ENCODE measurements at places on chromosomes 6 and 20.

GRCh38 chr20:32562495-32562911, 22.6 kb downstream of the NOL4L start:
- DNase-seq, result no peak

GRCh38 chr6:111184827-111185532, 97.7 kb downstream of the SLC16A10 start:
- no peak for DNase-seq

- no peak for DNase-seq
These were observed 25.4 kb upstream of the NOP56 start for GRCh38 chr20:2626853-2627541.

GRCh38 chr6:157556144-157556645, 175.2 kb downstream of the ZDHHC14 start:
- DNase-seq, result no peak

DNA sequence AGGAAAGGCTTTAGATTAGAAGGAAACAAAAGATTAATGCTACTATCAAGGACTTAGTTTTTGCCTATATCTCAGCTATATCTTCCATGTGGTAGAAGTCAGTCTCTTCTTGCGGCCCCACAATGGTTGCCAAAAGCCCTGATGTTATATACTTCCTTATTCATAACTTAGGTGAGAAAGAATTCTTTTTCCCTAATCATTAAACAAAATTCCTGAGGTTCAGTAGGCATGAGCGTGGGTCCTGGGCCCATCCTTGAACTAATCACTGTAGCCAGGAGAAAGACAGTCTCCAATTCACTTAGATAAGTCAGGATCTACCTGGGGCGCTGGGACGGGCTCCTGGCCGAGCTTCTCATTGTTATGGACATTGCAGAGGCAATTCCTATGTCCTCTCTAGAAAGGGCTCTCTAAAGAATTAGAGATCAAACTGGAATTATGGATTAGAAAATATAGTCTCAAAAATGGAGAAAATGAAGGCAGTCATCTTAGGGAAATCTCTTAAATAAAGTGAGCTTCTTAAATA, 134.3 kb downstream of the KIF6 start:
- no peak for DNase-seq

DNA sequence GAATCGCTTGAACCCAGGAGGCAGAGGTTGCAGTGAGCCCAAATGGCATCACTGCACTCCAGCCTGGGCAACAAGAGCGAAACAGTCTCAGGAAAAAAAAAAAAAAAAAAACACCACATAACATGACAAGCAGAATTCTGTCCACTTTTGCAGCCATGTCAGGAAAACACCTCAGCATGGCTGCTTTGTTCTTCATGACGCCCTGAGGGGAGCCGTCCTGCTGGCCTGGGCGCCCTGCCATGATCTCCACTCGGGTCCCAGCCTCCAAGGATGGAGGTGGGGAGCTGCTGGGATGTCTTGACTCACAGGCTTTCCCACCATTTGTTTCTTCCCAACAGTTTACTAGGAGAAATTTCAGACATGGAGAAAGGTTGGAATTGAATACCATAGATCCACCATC, 42.2 kb downstream of the SNX9 start:
- DNase-seq, result no peak

DNA sequence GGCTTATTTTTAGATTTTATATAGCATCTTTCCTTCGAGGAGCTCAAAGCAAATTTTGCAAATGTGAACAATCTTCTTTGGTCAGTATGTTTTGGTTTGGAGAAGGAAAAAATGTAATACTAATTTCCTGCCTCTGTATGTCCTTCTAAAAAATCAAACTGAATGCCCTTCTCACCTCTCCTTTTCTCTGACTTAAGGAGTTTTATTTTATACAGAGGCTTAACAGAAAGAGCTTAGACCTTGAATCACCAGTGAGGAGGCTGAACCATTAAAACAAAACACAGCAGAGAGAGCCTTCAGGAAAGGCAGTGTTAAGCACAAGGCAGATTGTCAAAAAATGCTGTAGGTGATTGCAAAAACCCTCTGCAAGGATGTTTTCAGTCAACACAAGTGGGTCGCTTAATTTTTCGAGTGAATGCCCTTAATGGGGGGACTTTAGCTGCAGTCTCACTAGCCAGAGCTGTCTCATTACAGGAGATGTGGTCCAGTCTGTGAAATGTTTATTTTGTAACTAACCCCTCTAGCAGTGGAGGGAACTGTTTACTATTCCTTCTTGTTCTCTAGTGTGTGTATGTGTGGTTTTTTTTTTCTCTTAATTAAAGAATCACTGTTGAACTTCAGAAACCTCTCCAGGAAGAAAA, 481.3 kb upstream of the CITED2 start:
- DNase-seq, result no peak

GRCh38 chr6:16413399-16413798, 175.0 kb downstream of the GMPR start:
- no peak for DNase-seq

DNA sequence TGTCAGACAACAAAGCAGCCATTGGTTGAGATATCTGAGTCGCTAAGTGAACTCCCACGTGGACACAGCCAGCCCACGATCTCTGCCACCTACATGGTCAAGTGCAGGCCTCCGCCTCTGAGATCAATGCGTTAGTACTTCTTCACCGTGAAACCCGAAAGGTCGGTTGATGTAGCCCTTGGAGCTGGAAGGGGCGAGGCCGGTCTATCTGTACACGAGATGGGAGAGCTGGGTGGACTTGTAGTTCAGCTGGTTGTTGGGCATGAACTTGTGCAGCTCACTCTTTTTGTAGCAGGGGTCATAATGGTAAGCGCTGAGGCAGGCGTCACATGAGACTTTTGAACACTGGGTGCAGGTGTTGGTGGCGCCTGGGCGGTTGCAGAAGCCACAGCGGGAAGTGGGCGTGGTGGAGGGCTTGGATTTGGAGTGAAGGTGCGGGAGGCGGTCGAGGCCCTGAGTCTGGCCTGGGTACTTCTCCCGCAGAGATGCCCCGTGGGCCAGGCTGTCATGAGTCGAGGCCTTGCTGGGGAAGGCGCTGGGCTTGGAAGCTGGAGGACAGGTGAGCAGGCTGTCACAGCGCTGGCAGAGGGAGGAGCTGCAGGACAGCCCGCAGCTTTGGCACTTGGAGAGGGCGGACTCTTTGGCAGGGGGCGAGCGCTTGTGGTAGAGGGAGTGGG, 9.8 kb downstream of the SPATA2 start:
- DNase-seq, result no peak

DNA sequence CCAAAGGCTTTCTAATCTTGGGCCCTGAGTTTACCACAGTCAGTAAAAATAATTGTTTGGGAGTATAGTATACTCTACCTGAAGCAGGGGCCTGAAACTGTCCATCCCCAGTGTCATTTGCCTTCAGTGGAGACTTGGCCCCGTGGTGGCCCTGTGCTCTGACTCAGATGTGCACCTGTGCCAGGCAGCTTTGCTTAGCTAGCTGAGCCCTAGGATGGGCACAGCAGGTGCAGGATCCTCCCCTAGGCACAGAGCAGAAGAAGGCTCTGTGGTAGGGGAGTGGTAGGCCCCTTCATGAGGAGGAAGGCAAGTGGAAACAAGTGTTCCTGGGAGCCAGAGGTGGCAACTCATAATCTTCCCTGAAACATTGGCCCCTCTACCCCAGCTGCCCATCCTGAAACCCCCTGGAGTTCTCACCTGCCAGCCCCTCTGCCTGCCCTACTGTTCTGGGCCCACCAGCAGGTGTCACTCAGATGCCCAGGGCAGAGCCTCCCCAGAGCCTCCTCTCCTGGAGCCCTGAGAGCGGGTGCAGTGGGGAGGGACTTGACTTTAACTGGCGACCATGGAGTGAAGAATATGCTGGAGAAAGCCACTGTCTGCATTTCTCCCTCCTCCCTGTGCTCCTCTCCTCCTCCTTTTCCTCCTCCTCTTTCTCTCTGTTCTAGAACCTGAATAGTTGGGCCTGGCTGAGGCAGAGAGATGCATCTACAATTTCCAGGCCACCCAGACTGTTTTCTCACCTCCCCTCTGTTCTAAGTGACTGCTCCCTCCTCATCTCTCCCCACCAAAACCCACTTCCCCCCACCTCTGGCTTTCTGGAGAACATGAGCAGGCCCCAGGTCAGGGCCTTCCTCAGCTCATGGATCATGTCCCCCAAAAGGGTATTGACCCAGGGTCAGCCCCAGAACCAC, 2.9 kb downstream of the CPNE5 start:
- DNase-seq, result no peak

GRCh38 chr6:164185471-164185871, 771.0 kb downstream of the QKI start:
- no peak for DNase-seq

GRCh38 chr6:151536188-151536479, 42.3 kb downstream of the CCDC170 start:
- DNase-seq, result no peak

GRCh38 chr6:74366634-74367033, 670.6 kb downstream of the CD109 start:
- DNase-seq, result no peak
